ENCODE measurements at places on chromosomes 3 and 15.
A peak's percentile ranks its signal among the peaks of the same experiment; 100 is the strongest.

DNA sequence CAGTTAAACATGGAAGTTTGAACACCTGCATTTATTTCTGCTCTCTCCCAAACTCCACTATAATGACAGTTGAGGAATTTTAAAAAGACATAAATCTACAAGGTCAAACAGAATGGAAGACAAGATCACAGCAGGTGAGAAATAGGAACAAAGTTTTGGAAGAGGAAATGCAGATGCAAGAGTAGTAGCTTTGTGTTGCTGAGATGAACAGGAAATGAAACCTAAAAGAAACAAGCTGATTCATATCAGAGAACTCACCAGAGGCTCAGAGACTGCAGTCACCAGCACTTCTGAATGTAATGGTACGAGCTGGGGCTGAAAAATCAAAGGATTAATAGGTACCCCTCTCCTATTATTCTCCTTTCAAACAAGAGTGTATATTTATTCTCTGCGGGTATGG is 459.9 kb downstream of the RAP2B start:
- DNase-seq = no peak

- DNase-seq = no peak
These were observed 1.4 kb upstream of the CAMK2N2 start for GRCh38 chr3:184262764-184263179.

GRCh38 chr3:160885791-160886286 is 129.8 kb downstream of the PPM1L start:
- DNase-seq = peak; percentile 69

- DNase-seq = no peak
These were observed 136.1 kb upstream of the TOPAZ1 start for GRCh38 chr3:44105571-44105970.

DNA sequence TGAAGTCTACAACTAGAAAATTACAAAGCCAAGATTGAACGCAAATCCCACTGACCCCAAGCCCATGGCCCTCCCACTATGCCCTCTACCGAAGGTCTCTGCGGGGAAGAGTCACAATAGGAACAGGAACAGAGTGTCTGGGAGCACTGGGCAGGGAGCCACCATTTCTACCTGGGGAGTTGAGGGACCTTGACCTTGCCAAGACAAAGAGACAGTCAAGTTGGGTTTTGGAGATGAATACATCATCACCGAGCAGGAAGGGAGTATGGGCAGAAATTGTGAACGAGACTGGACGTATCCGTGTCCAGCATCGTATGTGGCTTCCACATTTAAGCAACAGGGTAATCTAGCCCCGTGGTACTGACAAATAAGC is 30.8 kb upstream of the BFSP2 start:
- no peak for DNase-seq

GRCh38 chr15:78012643-78013077 is 64.9 kb downstream of the TBC1D2B start:
- peak; percentile 70 for DNase-seq

DNA sequence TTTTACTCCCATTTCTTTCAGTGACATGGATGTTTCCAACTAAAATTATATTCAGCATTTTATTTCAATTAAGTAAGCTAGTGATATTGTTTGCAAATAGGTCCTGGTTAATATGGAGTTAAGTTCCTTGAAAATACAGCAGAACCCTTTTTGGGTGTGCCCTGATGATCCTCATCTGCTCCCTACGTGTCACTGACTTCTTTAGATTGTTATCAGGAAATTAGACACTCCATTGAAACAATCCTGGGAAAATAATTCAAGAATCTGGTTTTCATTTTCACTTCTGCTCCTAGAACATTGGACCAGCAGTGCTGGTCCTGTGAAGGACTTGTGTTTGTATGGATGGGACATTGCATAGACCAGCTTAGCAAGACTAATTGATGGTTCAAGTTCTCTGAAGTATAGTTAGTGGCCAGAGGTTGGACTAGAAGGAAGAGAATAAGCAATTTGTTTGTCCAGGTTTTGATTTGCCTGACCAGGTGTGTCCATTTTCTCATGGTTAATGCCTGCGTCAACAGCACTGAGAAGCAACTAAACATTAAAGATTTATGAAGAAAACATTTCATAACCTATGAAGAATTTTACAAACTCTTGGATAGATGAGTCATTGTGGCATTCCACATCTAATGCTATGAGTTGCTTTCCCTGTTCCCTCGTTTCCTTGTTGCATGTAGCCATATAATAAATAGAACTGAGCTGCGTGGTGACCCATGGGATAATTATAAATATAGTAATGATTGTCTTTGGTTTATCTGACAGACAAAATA is 95.8 kb downstream of the ZPLD1 start:
- no peak for DNase-seq

DNA sequence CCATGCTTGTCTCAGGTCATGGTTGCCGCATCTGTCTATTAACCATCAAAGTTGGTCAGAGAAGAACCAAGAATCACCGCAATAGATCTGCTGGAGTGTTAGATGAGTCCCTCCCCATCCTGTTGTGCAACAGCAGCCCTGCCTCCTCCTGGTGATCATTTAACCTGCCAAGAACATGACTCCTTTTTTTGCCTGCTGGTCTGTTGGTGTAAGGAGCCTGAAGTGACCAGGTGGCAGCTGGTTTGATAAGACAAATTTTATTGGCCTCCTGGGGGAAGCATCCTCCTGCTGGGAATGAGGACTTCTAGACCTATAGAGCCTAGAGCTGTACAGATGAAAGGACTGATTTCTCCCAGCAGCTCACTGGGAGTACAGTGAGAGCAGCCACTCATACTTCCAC is 43.5 kb upstream of the RAF1 start:
- no peak for DNase-seq

GRCh38 chr15:28112962-28113361 is 13.8 kb upstream of the OCA2 start:
- DNase-seq = no peak

DNA sequence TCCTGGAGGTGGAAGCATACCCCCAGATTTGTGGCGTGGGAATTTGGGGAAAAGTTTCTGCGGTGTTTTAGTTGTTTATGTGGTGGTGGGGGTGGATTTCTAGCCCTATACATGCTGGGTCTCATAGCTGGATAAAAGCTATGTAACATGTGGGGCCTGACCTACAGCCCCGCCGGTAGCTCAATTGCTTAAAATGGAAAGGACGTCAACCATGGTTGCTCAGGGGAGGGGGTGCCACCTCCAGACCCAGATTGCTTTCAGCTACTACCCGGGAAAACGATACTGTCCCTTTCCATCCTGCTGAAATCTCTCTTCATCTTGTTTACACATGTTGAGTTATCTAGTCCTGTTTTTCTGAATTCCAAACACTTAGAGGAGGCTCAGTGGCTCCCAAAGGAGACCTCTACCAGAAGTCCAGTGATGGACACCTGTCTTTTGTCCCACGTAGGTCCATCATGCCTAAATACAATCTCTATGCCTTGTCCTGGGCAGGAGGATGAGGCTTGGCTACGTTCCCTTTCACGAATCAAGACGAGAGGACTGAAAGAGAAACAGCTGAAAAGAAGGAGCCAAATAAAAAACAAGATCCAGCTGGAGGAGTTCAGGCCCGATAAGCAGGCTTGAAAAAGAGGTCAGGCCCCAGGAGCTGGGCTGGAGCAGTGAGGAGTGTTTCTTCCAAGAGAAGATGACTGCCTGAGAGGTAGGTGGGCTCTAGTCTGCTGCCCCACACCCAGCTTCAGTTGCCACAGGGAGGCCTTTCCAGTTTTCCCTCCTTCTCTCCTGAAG is 72.1 kb upstream of the TPRG1 start:
- DNase-seq = peak; percentile 60

GRCh38 chr15:101651554-101652097 is 555 bp downstream of the TM2D3 start:
- DNase-seq = no peak

DNA sequence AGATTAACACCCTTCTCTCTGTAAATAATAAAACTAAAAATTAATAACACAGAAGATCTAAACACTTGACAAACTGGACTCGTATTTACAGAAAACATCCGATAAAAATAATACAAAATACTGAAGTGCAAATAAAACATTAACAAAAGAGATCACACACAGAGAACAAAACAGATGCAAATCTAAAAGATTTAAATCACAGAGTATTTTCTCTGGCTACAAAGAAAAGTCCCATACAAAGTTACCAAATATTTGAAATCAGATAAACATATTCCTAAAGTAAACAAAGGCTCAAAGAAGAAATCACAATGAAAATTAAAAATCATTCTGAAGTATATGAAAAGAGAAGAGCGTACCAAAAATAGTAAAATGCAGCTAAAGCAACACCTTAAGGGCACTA is 42.5 kb downstream of the TBL1XR1 start:
- no peak for DNase-seq

DNA sequence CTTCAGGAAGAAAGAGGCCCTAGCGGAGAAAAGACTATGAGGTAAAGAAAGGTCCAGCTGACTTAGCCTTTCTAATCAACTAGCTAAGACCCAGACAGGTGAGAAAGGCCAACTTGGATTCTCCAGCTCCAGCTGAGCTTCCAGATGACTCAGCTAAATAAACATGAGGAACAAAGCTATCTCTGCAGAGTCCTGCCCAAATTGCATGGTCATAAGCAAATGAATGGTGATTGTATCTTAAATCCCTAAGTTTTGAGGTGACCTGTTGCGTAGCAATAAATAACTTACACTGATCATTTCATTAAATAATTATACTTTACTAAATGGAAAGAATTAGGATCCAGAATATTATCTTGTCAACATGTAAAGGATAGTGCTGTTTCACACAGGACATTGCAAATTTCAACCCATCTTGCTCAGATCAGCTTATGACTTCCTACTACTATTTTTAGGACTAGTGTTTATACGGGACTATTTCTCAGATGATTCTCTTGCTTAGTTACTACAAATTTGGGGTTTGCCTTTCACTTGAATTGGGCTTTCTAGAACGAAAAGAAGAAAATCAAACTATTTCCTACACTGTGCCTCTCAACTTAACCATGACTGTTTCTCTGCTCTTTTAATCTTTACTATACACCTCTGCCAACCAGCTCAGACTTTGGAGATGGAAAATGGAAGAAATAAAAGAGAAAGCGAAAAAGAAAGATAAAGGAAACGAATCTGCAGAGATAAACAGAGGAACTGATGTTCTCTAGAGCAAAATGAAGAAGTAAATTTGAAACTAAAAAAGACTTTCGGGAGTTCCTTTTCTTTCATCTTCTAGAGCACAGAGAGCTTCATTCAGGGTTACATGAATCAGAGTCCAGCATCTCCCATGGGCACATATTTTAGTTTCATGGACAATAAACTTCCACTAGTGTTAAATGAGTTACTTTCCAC is 6.6 kb upstream of the ADGRG7 start:
- DNase-seq = no peak

- DNase-seq = no peak
These were observed 172.8 kb downstream of the USP13 start for GRCh38 chr3:179825527-179826246.

- DNase-seq = no peak
These were observed 26.1 kb downstream of the FNDC3B start for GRCh38 chr3:172065527-172065926.

- no peak for DNase-seq
These were observed 449.9 kb upstream of the GOLIM4 start for GRCh38 chr3:168545591-168545990.

GRCh38 chr15:69237718-69238117 is 61.0 kb upstream of the PAQR5 start:
- DNase-seq = no peak

DNA sequence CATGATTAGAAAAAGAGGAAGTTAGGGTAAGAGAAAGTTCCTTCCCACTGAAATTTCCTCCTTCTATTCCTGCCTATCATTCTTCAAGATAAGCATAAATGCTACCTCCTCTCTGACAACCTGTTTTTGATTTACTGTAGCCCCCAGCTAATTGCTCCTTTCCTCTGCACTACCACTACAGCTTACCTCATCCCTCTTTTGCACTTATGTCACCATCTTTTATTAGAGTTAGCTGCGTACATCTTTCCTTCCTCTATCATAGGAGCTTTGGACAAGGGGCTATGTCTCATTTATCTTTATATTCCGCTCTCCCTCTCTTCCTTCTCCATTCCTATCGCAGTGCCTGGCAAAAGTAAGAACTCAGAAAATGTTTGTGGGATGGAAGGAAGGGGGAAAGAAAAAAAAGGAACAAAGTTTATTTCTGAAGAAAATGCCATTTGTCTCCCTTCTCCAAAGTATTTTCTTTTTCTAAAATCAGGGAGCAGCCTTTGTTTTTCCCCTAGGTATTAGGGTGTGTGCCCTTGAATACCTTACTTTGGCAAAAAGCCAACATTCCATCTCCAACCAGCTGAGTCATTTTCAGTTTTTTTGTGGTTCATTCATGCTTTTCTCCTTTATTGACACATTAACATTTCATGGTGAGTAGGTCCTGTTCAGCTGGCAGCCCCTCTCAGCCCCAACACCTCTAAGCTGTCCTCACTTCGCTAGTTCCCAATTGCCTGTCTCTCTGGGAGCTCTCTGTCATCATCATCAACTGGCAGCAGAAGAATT is 87.6 kb upstream of the SOX2 start:
- DNase-seq = no peak

GRCh38 chr3:152772674-152773225 is 62.2 kb upstream of the P2RY1 start:
- DNase-seq = no peak

- DNase-seq = no peak
These were observed 54.3 kb downstream of the SLC30A4 start for GRCh38 chr15:45468294-45468693.

DNA sequence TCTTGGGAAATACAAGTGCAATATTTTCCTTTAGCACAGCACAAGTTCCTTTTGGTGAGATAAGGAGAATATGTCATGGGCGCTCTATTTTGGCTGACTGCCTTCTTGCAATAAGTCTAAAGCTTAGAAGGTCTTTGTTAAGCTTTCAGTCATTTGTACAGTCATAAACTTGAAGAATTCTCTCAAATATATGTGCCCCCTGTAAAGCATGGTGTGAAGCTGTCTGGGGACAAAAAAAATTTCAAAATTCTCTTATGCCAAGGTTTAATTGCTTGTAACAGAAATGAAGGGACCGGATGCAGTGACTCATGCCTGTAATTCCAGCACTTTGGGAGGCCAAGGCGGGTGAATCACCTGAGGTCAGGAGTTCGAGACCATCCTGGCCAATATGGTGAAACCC is 21.7 kb upstream of the ARID3B start:
- no peak for DNase-seq

DNA sequence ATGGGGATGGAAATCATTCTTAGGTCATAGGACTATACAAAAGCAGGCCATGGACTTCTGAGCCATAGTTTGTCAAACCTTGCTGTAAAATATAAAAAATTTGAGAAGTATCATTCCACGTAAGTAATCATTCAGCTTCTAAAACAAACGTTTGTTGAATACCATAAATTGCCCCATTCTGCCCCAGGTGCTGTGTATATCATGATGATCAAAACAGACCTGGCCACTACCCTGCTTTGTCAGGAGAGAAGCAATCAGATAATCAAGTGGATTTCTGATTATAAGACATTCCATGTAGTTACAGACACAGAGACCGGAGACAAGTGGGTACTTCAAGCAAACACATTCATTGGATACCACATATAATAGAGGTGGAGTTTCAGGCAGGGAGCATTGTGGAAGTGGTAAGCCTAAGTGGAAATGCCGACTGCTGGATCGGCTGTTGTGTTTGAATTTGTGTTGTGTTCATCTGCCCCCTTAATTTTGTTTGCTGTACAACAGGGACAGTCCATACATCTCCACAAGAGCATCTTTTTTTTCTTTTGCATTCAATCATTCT is 61.7 kb downstream of the TGFBR2 start:
- DNase-seq = no peak
